Esophagus squamous epithelium (tissue), 5 donors: ENCODE measurements at places on chromosomes 6 and 20. TPM values are rescaled to one million over a fixed set of nuclear protein-coding genes. Genes with fewer than 3 reads are reported as not detected.

- H3K4me1 ChIP-seq: no peaks in the 10 kb centered on the region
- no peaks in the 10 kb centered on the region for H3K36me3 ChIP-seq
- H3K4me3 ChIP-seq: no peak overlapping the region
- no peaks in the 10 kb centered on the region for H3K27me3 ChIP-seq
Measured at GRCh38 chr20:22770241-22770800, 185.9 kb upstream of the FOXA2 start.

GRCh38 chr6:145814035-145814500 lies 527 bp downstream of the FBXO30 start:
- peaks cover 62% of the 10 kb centered on the region for H3K4me1 ChIP-seq
- no peaks in the 10 kb centered on the region for H3K27me3 ChIP-seq
- DNase-seq: no peak
- no peaks in the 10 kb centered on the region for H3K36me3 ChIP-seq
- H3K4me3 ChIP-seq: peak overlapping the region; percentile 79

The KCNK15 gene
- total RNA-seq: 0.23 TPM

GRCh38 chr6:153673225-153673624 lies 365.8 kb upstream of the OPRM1 start:
- no peak overlapping the region for H3K27ac ChIP-seq
- H3K4me1 ChIP-seq: no peaks in the 10 kb centered on the region
- no peak overlapping the region for H3K4me3 ChIP-seq
- no peak for DNase-seq

The C6orf163 gene
- 3.1 TPM for total RNA-seq

DNA sequence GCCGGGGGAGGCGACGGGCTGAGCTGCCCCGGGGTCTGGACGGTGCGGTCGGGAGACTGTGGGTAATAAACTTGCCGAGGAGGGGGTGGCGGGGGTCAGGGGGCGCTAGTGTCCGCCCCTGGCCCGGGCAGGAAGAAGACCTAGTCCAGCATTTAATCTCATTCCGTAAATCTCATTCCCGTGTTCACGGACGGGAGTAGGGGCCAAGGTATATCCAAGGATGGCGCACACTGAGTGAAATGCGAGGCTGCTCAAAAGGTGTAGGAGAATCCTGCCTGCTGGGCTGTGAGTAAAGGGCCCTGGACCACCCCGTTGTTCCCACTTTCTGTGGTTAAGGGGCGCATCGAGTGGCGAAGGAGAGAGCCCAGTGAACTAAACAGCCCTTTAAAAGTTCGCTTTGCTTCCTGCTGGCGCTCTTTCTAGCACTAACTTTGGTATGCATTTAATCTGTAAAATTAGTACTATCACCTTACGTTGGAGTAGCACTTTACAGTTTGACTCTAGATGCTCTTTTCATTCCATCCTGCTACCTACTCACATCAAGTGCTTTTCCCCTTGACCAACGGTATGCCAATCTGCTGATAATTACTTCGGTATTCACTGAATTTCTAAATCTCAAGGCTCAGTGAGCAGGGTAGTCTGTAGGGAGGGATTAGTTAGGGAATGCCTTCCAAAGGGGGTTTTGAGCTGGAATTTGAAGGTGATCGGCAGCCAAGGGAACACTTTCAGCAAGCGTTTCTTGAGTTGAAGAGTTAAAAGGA lies 730 bp downstream of the PARD6B start:
- H3K27ac ChIP-seq: peak overlapping the region; percentile 92
- peaks cover 79% of the 10 kb centered on the region for H3K4me1 ChIP-seq
- peak overlapping the region; percentile 93 for H3K4me3 ChIP-seq
- H3K36me3 ChIP-seq: no peaks in the 10 kb centered on the region

DNA sequence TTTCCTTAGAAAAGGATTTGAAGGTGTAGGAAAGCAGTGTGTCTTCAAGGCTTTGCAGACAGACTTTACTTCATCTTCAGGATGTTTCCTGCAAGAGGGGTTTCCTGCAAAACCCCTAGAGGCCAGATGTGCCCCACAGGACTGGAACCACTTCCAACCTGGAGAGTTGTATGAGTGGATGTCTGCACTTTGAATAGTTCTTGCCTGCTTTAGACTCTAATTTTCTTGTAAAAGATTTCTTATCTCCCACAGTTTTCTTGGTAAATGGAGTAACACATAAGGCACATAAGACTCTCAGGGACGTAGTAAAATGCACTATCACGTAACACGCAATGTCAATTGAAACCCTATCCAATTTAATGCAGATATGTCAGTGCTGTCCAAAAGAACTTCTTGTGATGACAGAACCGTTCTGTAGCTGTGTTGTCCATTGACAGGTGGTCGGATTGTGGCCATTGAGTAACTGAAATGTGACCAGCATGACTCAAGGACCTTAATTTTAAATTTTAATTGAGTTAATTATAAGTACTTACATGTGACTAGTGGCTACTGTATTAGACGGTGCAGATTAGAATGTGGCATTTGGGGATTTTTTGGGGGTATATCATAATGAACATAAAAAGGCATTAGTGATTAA lies 118.7 kb downstream of the JARID2 start:
- no peaks in the 10 kb centered on the region for H3K27me3 ChIP-seq
- DNase-seq: no peak
- H3K4me3 ChIP-seq: no peak overlapping the region
- H3K36me3 ChIP-seq: no peaks in the 10 kb centered on the region

The SLC22A3 gene
- 14.2 TPM for total RNA-seq

The MLIP gene
- 4.3 TPM for total RNA-seq

- no peaks in the 10 kb centered on the region for H3K4me1 ChIP-seq
- H3K36me3 ChIP-seq: peaks cover 12% of the 10 kb centered on the region
- no peak overlapping the region for H3K4me3 ChIP-seq
- H3K27ac ChIP-seq: no peak overlapping the region
Measured at GRCh38 chr6:36920546-36920945, 34.0 kb upstream of the PI16 start.

The RWDD2A gene
- 1.0 TPM for total RNA-seq

DNA sequence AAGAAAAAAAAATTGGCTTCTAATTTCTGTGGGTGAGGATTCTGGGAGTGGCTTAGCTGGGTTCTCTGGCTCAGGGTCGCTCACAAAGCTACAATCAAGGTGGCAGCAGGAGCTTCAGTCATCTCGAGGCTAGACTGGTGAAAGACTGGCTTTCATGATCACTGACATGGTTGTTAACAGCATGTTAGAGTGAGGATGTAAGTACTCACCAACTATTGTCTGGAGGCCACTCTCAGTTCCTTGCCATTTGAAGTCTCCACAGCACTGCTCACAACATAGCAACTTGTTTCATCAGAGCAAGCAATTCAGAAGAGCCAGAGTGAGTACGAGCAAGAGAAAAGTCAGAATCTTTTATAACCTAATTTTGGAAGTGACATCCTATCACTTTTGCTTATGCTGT lies 145.7 kb upstream of the PRSS16 start:
- no peak for DNase-seq
- no peak overlapping the region for H3K27ac ChIP-seq
- H3K4me3 ChIP-seq: no peak overlapping the region
- H3K27me3 ChIP-seq: no peaks in the 10 kb centered on the region
- no peaks in the 10 kb centered on the region for H3K36me3 ChIP-seq

GRCh38 chr20:3797226-3797545 lies 1.1 kb downstream of the CDC25B start:
- no peak for DNase-seq
- H3K4me1 ChIP-seq: peaks cover 47% of the 10 kb centered on the region
- H3K27me3 ChIP-seq: no peaks in the 10 kb centered on the region

DNA sequence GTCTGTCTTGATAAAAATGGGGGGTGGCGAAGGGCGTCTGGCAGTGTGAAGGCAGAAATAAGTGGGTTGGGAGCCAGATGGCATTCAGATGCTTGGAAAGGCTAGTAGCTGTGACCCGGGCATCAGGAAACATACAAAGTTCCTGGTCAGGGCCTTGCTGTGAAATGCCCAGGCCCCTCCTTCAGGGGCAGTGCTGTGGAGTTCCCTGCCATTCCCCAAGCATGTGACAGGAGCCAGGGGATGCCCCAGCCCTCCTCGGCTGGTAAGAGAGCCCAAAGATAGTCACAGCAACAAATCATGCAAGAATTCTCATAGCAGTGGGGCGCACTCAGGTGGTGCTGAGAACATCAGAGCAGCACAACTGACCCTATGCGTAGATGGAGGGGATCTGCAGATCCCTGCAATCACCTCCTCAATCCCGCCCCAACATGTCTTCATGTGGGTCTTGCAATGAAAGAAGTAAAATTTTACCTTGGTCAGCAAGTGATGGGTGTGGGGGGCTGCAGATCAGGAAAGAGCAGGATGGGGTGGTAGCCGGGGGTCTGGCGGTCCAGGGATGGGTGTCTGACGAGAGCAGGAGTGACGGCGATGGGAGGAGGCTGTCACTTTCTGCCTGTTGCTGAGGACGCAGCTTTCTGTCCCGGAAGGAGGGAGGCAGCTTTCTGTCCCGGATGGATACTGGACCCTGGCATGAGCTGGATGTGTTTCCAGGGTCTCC lies 39.5 kb downstream of the SLC22A1 start:
- no peaks in the 10 kb centered on the region for H3K27me3 ChIP-seq
- no peak for DNase-seq
- H3K36me3 ChIP-seq: no peaks in the 10 kb centered on the region

The ULBP2 gene
- total RNA-seq: 4.1 TPM

The DEFB132 gene
- not detected for total RNA-seq

DNA sequence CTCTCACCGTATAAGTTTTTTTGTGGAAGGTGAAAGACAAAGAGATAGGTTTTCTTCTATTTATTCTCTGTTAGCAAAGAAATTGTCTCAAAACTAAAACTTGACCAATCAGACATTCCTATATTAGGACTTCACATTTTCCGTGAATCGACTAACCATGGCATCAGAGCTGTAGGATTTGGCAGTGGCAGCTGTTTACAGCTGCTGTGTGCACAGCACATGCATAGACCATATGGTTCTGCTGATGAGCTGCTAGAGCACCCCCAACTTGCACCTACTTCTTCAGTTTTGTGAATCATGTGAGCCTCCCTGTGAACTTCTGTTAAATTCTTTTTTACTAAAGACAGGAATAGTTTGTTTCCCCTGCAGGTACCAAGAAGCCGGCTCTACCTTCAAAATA lies 157.9 kb downstream of the RFX6 start:
- DNase-seq: no peak
- no peak overlapping the region for H3K4me3 ChIP-seq
- no peaks in the 10 kb centered on the region for H3K36me3 ChIP-seq
- no peak overlapping the region for H3K27ac ChIP-seq
- H3K27me3 ChIP-seq: no peaks in the 10 kb centered on the region

DNA sequence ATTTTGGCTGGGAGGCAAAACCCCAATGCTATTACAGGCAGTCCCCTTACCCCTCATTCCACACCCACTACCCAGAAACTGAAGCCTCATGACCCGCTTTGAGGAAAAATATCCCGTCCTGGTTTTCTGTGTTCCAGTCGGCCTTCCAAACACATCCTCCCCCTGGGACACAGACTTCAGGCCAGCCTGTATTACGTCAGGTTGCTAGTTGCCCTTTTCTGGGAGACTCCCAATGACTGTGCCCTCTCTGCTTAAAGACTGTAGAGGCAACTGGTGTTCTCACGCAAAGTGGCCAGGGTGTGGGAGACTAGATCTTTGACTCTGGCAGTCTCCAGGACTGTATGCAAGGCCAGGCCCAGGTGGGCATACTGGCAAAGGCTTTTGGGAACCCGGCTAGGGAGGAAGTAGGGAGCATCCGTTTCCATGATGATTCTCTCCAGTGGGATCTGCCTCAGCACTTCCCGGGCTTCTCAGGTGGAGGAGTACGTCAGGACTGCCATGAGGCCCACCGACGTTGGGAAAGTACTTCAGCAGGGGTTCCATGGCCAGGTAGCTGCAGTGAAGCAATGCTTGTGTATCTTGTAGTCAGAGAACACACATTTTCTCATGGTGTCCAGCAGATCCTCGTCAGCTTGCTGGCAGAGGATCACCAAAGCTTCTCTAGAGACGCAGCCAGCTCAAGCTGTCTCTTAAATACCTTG lies 34.9 kb downstream of the DYNLT1 start:
- no peak for DNase-seq
- no peak overlapping the region for H3K4me3 ChIP-seq
- no peak overlapping the region for H3K27ac ChIP-seq
- H3K36me3 ChIP-seq: peaks cover 94% of the 10 kb centered on the region
- no peaks in the 10 kb centered on the region for H3K27me3 ChIP-seq

The RAB44 gene
- total RNA-seq: 0.11 TPM

- no peak overlapping the region for H3K4me3 ChIP-seq
- no peak for DNase-seq
- H3K36me3 ChIP-seq: no peaks in the 10 kb centered on the region
Measured at GRCh38 chr6:152112491-152113261, 305.2 kb downstream of the ESR1 start.

GRCh38 chr6:154441995-154442310 lies 68.5 kb downstream of the CNKSR3 start:
- H3K36me3 ChIP-seq: peaks cover 51% of the 10 kb centered on the region
- no peak overlapping the region for H3K27ac ChIP-seq
- no peak for DNase-seq
- no peaks in the 10 kb centered on the region for H3K27me3 ChIP-seq
- H3K4me1 ChIP-seq: no peaks in the 10 kb centered on the region

DNA sequence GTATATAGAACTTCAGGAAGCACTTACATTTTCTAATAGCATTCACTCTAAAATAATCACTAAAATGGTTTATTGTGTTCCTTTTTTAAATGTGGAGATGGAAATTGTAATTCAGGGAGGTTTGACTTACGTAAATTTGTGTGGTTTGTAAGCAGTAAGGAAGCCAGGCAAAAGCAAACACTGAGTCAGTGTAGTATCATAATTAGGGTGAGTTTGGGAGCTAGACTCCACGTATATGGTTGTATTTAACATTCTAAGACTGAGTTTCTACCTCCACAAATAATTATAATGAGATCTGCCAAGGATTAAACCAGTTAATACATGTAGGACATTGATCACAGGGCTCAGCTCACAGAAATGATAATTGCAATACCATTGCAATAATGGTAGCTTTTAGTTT lies 425.5 kb downstream of the CBLN4 start:
- no peak for DNase-seq
- no peaks in the 10 kb centered on the region for H3K36me3 ChIP-seq
- no peak overlapping the region for H3K27ac ChIP-seq
- H3K4me3 ChIP-seq: no peak overlapping the region
- H3K27me3 ChIP-seq: no peaks in the 10 kb centered on the region

- peak overlapping the region; percentile 57 for H3K27ac ChIP-seq
- H3K36me3 ChIP-seq: no peaks in the 10 kb centered on the region
- peaks cover 53% of the 10 kb centered on the region for H3K27me3 ChIP-seq
- H3K4me3 ChIP-seq: no peak overlapping the region
- no peak for DNase-seq
- H3K4me1 ChIP-seq: peaks cover 31% of the 10 kb centered on the region
Measured at GRCh38 chr6:52503323-52503747, 73.5 kb downstream of the TRAM2 start.

The TUBB2B gene
- 1.6 TPM for total RNA-seq

- no peak for DNase-seq
- peak overlapping the region; percentile 54 for H3K27ac ChIP-seq
- no peak overlapping the region for H3K4me3 ChIP-seq
- H3K36me3 ChIP-seq: no peaks in the 10 kb centered on the region
- no peaks in the 10 kb centered on the region for H3K4me1 ChIP-seq
Measured at GRCh38 chr6:6407071-6407741, 86.7 kb upstream of the F13A1 start.
